SJSA1 (cell line): ENCODE measurements at places on chromosomes 12 and 14.

DNA sequence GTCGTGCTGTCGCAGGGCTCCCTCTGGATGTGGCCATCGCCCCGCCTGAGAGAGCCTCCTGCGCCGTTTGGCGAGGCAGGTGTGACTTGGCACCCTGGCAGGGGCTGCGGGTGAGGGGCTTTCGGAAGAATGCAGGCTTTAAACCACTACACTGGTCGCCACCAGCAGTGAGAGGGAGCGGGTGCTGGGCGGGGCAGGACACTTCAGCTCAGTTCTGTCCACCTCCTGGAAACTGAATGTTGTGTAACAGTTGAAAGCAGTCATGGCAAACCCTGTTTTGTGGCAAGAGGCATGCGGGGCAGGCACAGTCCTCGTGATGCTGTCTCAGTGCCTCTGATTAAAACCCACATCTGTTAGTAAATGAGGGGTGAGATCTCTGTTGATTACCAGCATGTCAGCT lies 55.9 kb downstream of the AACS start:
- DNase-seq: no peak

GRCh38 chr12:116610971-116611541 lies 51.9 kb downstream of the MAP1LC3B2 start:
- no peak for DNase-seq

DNA sequence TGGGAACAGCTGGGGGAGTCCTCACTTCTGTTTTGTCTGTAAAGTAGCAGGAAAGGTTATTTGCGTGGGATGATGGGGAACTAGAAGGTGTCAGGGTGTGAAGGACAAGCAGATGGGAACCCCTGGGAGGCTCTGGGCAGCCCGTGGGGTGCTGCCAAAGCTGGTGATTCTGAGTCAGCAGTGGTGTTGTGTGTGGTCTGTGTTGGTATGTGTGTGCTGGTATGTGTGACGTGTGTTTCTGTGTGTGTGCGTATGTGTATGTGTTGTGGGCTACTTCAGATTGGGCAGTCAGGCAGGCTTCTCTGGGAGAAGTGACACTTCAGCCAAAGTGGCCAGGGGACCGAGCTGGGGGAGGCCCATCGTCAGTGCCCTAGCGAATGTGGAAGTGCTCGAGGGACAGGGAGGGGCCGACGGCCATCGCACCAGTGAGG lies 15.3 kb upstream of the BDKRB2 start:
- DNase-seq: peak; percentile 85

DNA sequence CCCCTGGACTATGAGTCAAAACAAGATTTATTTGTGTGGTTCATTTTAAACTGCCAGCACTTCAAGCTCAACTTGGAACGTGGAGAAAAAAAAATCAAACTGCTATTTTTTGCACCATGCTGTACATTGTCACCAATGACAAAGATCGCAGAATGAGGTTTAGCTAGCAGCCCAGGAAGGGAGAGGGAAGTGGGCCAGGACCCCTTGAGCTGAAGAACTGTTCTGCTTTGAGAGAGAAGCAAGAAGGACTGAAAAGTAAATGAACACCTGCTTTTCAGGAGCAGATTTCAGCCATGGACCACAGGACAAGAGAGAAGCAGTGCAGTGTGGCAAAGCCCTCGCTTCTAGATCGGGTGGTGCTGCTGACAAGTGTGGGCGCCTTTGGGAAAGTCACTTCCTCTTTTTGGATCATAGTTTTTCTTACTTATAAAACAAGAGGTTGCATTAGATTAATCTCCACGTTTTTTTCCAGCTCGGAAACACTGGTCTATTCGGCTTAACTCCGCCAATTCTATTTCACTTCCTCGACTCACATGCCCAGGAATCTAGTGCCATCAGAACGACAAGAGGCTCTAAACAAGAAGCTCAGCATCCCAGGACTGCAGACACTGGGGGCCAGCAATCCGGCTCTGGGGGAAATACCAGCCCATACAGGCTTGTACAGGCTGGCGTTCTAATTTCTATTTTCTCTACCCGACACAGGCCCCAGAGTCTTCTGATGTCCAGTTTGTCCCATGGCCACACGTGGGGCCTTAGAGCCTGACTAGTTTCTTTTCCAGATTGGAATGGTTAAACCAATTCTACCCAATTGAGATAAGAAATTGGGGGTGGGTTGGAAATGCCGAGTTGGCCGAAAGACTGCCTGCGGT lies 129.9 kb downstream of the CRACR2A start:
- no peak for DNase-seq

- no peak for DNase-seq
These were observed 99.6 kb downstream of the ANO6 start for GRCh38 chr12:45315462-45315861.

DNA sequence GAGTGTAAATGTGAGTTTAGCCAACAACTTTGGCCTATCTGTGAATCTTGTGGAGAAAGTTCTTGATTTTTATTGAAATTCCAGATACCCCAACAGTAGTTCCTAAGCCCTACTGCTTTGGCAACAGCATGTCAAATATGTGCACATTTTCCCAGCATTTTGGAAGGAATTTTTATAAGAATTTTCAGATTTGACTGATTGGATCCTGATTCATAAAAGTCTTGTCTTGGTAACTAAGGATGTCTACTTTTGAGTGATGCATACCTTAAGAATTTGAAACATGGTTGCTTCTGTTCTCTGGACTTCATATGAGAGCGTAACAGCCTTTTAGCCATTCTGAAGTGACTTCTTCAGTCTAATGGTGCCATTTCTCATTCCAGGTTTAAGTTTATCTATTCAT lies 106.7 kb downstream of the ANO4 start:
- DNase-seq: no peak

DNA sequence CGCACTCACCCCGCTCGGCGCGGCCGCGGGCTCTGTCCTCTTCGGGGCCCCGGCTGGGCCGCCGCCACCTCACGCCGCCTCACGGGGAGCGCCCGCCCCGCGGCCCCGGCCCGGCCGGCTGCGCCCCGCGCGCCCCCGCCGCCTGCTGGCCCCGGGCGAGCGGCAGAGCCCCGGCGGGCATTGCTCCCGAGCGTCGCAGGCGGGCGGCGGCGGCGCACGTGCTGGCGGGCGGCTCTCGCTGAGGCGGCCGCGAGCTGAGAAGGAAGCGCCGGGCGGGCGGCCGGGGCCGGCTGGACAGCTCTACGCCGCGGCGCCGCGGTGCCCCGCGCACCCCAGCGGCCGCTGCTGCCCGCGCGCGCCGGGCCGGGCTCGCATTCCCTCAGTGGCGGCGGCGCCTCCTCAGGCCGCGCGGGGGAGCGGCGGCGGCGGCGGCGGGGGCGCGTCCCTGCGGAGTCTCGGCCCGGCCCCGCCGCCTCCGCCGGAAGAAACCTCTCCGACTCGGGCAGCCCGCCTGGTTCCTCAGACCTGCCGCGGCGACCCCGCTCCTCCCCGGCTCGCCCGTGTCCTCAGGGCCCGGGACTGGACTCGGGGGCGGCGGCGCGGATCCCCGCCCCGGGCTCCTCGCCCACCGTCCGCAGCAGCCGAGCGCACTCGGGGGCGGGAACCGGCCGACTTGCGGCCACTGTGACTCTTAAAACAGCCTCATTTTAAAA lies at the start of gene PITPNM2:
TSS of gene PITPNM2 (minus strand) at position 347 of the 713 bp plus-strand sequence. CDS start 116,500 bp downstream, outside the sequence.
- peak; percentile 56 for DNase-seq

DNA sequence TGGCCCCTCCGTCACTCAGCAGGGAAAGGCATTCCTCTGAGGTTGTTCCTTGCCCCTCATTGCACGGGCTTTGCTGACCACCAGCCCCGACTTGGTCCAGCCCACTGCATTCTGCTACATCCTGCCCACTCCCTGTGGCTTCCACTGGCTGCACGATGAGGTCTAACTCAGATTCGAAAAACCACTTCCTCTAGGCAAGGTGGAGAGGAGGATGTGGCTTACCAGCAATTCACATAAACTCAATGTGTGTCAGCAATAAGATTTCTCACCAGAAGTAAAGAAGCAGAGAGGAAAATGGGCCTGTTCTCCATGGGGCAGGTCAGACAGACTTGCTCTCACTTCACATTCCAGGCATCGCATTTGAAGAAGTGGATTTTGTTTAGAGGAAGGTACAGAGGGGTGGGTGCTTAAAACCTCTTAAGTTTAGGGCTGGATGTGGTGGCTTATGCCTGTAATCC lies 14.7 kb downstream of the GPR68 start:
- DNase-seq: no peak

DNA sequence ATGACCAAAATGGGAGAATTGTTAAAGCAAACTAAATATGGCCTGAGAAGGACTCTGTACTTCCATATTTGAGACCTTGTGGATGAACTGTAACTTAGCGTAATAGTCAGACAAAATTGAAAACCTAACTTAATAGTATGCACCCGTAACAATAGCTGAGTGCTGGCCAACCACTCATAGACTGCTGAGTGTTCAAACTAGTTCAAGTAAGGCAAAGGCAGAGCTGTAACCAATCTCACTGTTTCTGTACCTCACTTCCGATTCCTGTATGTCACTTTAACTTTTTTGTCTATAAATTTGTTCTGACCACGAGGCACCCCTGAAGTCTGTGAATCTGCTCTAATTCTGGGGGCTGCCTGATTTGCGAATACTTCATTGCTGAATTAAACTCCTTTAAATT lies 27.0 kb upstream of the OS9 start:
- DNase-seq: no peak

DNA sequence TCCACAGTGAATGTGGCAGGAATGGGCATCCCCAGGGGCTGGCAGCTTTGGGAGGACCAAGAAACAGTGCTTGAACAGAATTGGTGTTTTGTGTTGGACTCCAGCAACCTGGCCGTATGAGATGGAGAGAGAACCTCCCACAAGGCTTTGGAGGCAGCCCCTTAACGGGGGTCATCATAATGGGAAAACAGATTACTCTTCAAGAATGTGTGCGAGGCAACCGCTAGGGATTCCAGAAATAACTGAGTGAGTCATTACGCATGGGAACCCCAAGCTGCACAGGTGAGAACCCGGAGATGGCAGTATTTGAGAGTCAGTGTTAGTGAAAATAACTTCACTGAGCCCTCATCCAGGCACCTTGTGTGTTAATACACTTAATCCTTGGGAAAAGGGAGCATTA lies 567.8 kb upstream of the TBX3 start:
- DNase-seq: no peak

GRCh38 chr12:115013236-115013981 lies 329.4 kb upstream of the TBX3 start:
- no peak for DNase-seq

DNA sequence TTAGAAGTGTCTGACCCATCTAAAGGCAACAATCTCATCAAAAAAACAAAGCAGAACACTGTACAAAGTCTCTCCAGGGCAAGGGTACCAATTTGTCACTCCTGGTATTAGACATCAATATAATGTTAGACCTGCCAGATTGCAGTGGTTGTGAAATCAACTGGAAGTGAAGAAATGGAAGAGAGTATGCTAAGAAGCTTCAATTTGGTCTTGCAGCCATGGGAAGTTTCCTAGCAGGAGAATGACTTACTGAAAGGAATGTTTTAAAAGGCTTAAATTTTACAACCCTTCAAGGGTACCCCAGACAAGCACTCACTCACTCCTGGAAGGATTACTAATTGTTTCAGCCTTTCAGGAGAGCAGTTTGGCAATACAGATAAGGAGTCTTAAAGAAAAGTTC lies 18.9 kb downstream of the LLPH start:
- DNase-seq: no peak

DNA sequence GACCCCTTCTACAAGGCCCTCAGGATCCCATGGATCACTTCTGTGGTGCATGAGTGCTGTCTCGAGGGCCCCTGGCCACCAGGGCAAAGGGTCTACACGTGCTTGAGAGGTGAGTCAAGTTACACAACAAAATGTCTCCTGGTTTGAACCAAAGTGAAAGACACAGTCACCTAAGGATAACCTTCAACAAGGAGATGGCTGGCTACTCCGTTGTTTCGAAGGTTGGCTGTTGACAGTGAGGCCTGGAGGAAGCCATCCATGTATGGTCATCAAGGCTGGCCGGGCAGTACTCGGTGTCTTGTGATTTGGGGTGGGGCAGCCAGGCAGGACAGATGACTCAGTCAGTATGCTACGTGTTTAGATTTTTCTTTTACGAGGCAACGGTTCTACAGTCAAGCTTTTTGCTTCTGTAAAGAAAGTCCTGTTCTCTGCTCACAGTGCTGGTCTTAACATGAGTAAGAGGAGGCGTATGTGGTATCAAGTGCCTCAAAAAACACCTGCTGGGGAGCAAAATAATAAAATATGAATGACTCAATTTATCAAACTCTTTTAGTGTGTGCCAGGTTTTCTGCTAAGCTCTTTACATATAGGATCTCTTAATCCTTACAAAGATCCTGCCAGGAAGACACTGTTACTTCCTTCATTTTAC lies 18.0 kb upstream of the NT5DC3 start:
- DNase-seq: peak; percentile 93

DNA sequence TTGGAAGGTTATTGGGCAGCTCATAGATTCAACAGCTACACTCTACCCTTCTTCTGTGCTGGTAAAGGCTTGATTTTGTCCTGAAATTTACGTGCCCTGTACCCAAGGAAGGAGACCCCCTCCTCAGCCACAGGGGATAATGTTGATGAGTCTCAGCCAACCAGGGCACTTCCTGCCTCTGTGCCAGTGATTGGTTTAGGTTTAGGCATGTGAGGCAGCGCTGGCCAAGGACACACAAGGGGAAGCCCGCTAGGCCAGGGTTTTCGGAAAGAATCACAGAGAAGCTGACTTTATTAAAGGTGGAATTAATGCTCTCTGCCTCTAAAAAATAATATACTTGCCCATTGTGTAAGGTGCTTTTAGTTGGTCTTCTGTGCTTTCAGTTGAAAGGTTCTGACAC lies 15.4 kb upstream of the CTDSP2 start:
- no peak for DNase-seq

DNA sequence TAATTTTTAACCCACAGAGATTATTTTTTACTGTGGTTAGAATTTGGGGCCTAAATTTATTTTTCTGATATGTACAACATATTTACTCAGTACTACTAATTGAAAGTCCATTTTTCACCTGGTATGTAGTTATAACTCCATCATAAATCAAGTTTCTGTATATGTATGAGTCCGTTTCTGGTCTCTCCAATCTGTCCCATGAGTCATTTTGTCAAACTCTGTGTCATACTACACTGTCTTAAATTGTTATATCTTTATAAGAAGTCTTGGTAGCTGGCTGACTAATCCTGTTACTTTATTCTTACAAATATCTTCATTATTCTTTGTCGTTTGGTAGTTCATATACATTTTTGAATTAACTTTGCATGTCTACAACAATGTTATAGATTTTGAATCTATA lies 344.0 kb downstream of the PDZRN4 start:
- no peak for DNase-seq

DNA sequence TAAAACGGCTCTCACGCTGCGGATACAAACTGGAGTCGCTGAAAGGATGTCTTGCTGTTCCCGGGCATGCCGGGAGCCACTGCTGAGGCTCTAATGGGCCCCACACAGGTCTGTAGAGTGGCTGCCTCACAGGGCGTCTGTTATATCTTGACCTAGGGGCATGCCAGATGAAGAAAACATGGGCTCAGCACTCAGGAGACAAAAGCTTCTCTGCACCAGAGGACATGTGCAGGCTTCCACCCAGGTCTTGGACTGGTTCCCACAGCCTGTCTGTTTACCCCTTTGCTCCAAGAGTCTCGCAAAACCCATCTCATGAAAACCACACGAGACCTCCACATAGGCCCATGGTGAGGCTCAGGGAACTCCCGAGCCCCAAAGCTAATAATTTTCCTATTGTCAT lies 134.2 kb downstream of the RPS29 start:
- DNase-seq: no peak
